ENCODE measurements at places on chromosomes 16 and 17.

DNA sequence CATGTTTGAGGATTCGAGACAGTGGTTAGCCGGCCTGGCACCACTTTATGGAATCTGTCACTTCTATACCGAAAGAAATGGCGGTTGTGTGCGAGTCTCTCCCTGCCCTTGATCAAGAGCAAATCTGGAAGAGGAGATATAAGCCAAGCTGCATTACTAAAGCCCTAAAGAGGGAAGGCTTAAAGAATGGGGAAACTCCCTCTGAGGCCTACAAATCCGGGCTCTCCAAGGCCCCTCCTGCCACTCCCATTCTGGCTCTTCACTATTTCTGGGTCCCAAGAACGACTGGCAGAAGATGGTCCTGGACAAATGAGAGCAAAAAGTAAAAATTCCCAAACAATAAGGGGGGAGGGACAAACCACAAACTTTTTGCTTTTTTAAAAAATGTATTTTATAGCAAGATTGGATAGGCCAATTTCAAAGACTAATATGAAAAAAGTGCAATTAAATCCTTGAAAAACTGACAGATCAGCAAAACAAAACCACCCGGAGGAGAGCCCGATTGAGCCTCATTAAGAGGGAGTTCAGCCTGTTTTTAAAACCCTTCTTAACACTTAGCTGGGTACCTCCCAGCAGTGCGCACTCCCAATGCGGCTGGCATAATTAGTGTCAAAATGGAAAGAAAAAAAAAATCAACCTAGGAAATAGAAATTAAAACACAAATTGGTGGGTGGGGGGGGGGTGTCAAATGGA lies 193.5 kb downstream of the ZFHX3 start:
- no peak for DNase-seq

GRCh38 chr16:76780556-76780955 lies 410.4 kb upstream of the MON1B start:
- DNase-seq: no peak

- no peak for DNase-seq
Observed at GRCh38 chr17:80942423-80943345, 49.0 kb upstream of the CHMP6 start.

DNA sequence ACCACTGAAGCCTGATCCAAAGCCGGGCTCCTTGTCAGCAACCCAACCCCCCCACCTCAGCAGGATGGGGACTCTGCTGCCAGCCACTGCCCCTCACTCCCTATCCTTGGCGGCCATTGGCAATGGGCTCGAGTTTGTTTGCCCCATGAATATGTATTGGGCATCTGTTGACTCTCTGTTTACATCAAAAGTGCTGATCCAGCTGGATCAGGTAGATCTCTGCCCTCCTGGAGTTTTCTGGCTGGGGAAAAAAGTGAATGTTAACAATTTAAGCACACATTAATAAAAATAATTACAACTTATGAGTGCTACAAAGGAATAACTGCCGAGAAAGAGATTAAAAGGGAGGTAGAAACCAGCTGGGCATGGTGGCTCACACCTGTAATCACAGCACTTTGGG lies 62.5 kb downstream of the ATP2C2 start:
- no peak for DNase-seq
